Naive thymus-derived CD8-positive, alpha-beta T cell (primary cell): ENCODE measurements at places on chromosomes 2 and 18.

- peak; percentile 52 for DNase-seq
These were observed 17.6 kb downstream of the WNT10A start for GRCh38 chr2:218898109-218898878.

GRCh38 chr2:235669983-235670962 lies 176.4 kb downstream of the AGAP1 start:
- DNase-seq, result no peak

DNA sequence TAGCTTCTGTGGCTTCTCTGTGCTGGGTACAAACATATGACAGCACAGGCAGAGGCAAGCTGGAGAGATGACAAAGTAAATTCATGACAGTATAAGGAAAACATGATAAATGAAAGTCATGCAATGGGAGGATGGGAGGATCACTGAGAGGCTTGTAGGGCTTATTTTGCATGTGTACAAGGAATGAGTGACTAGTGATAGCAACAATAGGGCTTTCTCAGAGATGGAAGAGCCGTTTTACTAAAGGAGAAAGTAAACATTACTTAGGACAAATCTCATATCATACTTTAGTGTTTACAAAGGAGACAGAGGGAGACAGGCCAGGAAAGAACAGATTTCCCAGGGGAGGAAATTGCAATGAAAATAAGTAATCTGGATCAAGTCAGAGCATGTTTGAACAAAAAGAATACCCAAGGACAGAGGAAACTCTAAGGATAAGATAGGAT lies 82.5 kb upstream of the RBMS1 start:
- no peak for DNase-seq

- no peak for DNase-seq
These were observed 17.1 kb upstream of the B3GNT2 start for GRCh38 chr2:62178741-62179271.

GRCh38 chr18:70182548-70182947 lies 22.9 kb downstream of the RTTN start:
- DNase-seq, result no peak

DNA sequence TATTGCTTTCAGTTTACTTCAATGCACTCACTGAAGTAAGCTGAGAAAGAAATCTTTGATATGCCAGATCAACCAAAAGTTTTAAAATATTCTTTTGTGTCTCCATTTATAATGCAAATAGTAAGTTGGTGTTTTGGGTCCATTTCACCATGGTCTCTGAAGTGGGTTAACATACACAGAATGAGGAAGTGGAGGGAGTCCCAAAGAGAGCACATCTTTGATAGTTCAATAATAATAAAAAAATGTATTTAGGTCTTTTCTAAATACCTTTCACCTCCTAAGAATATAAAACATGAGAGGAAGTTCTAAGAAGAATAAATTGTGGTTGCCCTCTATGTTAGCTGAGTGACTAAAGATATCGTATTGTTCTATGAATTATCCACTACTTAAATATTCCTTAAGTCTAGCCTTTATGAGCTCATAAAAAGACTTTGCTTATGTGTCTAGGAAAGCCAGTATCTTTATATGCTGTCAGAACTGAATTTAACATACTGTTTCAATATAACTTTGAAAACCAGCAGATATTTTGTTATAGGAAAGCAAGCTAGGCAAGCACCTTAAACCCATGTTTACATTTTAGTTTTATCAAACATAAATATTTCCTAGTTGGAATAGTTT lies 148.7 kb upstream of the ZEB2 start:
- no peak for DNase-seq

GRCh38 chr18:58507880-58508279 lies 121.0 kb downstream of the ALPK2 start:
- no peak for DNase-seq

DNA sequence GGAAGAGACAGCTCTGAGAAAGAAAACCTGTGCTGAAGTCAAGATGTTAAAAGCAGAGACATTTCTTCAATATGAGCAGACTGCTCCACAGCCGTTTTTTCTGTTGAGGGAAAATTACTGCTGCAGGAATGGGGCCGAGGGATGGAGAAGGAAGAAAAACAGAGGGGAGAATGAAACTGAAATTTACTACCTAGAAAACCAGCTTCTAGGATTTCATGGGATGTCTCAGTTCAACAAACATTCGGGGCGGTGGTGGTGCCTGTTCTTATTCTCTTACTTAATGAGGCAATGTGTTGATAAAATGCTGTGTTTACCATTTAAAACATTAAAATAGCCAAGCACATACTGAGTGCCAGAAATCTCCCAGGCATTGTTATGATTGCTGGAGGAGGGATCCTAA lies 557.1 kb upstream of the MEX3C start:
- no peak for DNase-seq
